ENCODE measurements at places on chromosomes 5 and 9.

DNA sequence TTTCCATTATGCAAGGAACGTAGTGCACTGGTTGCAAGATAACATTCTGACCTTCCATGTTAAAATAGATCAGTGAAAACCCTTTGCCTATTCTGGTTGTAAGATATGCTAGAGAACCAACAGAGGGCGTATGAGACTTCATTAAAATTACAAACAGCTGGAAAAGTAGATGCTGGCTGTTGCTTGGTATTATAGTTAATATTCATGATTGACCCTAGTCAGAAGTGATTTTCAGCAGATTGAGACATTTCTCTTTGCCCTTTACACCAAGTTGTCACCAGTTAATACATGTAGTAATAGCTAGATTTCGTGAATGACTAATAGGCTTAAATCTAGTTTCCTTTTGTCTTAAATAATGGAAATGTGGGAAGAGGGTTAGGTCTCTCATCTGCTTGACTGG is 13.8 kb upstream of the FGF18 start:
- peak; percentile 62 for DNase-seq

DNA sequence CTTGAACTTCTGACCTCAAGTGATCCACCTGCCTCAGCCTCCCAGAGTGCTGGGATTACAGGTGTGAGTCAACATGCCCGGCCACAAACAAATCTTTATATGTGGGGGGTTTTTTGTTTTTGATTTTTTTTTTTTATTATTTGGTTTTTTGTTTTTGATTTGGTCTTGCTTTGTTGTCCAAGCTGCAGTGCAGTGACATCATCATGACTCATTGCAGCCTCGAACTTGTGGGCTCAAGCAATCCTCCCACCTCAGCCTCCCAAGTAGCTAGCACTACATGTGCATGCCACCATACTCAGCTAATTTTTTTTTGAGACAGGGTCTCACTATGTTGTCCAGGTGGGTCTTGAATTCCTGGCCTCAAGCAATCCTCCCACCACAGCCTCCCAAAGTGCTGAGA is 42.4 kb downstream of the ALDH7A1 start:
- no peak for DNase-seq

GRCh38 chr9:9352877-9353481 is 1259.8 kb downstream of the PTPRD start:
- DNase-seq = no peak

DNA sequence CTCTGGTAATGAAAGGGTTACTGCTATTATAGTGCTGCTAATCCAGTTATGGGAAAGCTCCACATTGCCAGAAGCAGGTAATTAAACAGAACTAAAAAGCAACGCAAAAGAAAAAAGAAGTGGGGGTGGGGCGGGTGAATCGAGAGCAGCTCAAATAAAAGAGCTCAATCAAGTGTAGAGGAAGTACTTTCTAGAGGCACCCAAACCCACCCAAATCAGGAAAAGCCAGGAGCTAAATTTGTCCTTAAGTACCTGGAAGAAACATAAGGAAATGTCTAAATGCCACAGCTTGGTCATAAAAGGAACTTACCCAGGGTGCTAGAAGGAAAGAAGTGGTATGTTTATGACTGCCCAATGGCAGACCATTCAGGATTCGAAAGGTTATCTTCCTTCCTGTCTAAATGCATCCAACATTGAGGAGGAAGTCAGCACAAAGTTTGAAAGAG is 2.4 kb upstream of the RNF145 start:
- no peak for DNase-seq

- no peak for DNase-seq
Measured at GRCh38 chr5:150341331-150341730, 16.2 kb upstream of the TCOF1 start.

DNA sequence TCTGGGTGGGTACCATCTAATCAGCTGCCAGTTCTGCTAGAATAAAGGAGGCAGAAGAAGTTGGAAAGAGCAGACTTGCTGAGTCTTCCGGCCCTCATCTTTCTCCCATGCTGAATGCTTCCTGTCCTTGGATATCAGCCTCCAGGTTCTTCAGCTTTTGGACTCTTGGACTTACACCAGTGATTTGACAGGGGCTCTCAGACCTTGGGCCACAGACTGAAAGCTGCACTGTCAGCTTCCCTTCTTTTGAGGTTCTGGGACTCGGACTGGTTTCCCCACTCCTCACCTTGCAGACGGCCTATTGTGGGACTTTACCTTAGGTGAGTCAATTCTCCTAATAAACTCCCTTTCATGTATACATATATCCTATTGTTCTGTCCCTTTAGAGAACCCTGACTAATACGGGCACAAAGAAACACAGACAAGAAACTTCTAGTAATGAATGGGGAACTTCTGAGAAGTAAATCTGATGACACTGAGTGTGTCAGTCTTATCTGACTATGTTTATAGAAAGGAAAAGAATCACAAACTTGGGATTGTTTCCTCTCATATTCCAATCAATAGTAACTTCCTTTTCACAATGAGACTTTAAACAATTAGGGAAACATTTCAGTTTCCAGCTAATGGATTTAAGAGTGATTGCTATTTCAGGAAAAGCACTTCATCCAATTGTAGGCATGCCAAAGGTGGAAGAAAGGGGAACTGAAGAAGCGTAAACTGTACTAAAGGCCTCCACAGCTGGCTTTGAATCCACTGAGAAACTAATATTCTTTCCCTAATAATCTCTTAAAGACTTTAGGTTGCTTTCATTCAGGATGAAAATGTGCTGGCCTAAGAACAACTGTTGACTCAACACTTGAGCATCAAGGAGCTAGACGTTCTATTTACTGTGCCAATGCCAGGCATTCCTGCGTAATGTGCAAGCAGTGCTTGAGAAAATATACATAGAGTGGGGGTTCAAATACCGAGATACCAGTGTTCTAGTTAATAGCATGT is 127.9 kb upstream of the PTGER4 start:
- DNase-seq = no peak

DNA sequence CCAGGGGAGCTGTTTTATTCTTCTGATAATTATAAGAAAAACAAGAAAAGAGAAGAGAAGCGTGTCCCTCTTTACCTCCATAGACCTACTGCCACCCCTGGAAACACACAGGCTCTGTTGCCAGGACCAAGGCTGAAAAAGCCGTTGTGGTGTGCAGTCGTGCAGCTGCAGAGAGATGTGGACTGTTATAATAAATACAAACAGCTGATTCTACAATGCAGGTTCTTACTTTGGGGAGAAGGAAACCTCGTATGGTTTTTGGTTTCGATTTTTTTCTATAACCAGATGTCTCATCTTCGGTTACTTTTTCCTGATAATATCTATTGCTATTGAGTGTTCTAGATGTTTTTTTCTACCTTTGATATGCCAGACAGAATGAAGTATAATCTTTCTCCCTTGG is 28.1 kb downstream of the FYB1 start:
- no peak for DNase-seq

- DNase-seq = no peak
Measured at GRCh38 chr5:38417658-38418017, 138.8 kb downstream of the LIFR start.

DNA sequence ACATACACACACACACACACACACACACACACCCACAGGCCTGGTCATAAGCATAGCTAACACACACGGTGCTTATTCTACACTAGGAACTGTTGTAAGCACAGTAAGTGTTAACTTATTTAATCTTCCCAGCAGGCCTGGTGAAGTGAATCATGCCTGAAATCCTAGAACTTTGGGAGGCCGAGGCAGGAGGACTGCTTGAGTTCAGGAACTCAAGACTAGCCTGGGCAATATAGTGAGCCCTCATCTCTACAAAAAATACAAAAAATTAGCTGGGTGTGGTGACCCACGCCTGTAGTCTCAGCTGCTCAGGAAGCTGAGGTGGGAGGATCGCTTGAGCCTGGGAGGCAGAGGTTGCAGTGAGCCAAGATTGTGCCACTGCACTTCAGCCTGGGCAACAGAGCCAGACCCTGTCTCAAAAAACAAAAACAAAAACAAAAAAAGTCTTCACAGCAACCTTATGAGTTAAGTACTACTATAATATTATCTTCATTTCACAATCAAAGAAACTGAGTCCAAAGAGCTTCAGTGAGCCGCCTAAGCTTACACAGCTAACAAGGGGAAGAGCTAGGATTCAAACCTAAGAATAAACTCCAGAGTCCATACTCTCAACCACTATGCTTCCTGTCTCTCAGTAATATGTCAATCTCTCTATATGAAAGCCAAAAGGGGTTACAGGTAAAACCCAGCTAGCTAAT is 2.3 kb downstream of the MEGF9 start:
- no peak for DNase-seq

DNA sequence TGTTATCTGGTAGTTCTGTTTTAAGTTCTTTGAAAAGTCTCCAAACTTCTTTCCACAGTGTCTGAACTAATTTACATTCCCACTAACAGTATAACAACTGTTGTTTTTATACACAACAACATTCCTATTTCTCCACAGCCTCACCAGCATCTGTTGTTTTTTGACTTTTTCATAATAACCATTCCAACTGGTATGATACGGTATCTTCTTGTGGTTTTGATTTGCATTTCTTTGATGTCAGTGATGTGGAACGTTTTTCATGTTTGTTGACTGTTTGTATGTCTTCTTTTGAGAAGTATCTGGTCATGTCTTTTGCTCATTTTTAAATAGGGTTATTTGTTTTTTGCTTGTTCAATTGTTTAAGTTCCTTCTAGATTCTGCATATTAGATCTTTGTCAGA is 12.6 kb upstream of the GRAMD2B start:
- no peak for DNase-seq

DNA sequence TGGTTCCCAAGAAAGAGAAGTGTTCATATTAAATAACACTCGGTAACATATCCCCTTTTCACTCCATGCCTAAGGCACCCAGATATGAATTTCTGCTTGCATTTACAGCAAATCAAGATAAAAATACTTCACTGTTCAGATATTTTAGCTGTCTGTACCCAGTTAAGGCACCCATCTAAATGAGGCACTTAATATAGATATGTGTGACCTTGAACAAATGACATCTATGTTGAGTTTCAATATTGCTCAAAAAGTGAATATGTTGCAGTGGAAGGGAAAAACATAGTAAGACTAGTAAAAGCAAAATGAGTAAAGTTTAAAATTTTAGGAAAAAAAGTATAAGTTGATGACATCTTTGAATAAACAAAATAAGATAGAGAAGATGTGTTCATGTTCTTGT is 32.4 kb upstream of the SPDL1 start:
- DNase-seq = no peak

DNA sequence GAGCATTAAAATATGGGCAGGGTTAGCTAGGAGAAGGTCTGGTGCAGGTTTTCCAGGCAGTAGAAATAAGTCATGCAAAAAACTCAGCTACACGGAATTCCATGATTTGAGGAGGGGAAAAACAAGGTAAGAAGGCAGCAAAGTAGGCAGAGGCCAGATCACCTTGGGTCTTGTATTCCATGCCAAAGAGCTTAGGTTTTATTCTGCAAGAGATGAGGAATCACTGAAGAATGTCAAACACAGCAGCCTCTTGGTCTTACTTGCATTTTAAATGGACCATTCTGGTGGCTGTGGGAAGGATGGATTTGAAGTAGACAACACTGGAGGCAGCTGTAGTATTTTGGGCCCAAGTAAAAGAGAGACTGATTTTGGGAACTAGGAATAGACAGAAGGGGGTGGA is 8.6 kb downstream of the TRPM3 start:
- no peak for DNase-seq

GRCh38 chr5:589588-589987 is 22.6 kb upstream of the CEP72 start:
- no peak for DNase-seq

DNA sequence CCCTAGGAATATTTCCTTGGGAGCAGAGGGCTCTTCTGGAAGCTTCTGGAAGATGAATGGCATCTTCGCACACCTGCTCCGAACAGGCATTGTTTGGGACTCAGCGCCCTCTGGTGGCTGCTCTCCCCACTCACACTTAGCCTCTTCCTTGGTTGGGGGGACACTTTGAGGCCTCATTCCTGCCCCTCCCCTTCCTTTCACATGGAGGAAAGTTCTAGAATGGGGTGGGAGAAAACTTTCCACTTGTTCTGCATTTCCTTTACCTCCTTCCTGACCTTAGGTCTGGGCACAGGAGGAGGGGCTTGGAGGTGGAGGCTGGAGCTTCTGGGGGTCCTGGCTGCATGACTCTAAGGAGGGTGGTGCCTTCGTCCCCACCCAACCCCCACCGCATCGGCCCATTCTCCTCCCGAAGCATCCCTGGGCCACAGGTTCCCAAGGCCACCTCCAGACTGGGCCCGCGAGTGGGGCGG is 19.3 kb upstream of the SMIM32 start:
- peak; percentile 50 for DNase-seq

DNA sequence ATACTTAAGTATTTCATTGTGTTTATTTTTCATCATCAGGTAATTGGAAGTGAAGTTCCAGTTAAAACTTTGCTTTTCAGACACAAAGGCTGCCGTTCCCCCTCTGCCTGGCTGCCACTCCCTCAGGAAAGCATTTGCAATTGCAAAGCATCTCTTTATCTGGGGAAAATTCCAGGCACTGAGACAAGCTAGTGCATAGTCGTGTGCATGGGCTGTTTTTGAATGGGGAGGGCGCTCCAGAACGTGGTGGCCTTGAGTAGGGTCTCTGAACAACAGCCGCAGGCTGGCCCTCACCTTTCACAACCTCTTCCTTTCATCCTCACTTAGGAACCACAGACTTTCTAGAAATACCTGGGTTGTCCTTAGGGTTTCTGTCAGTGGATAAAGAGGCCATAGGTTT is 285.1 kb upstream of the ADAMTS16 start:
- no peak for DNase-seq

DNA sequence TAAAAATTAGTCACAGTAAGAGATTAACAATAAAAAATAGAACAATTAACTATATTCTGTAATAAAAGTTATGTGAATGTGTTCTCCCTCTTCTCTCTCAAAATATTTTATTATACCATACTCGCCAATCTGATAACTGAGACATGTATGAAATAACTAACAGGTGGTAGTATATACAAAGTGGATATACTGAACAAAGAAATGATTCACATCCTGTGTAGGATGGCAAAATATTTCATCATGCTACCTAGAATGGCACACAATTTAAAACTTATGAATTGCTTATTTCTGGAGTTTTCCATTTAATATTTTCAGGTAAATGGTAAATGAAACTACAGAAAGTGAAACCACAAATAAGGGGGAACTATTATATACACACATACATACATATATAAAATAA is 152.5 kb downstream of the RNF180 start:
- DNase-seq = peak; percentile 10

DNA sequence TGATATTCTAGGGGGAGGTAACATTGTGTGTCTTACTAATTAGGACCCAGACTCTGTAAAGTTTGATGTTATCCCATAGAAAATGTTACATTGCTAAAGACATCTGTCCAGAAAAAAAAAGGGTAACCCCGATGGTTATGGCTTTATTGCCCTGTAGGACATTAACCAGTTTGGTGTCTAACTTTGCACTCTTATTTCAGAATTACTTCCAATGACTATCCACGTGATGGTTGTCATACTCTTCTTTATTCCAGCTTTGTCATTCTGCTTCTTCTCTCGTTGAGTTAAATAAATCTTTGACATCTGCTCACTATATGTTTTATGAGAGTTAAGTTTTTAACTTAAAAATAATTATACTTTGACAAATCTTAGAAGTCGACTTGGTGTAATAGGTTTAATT is 180.4 kb upstream of the ANKRD55 start:
- DNase-seq = no peak
